Bronchial epithelial cell (primary cell): ENCODE measurements at places on chromosomes 16 and 17.

GRCh38 chr17:45111850-45112249 lies 20.5 kb downstream of the PLCD3 start:
- no peak for DNase-seq

DNA sequence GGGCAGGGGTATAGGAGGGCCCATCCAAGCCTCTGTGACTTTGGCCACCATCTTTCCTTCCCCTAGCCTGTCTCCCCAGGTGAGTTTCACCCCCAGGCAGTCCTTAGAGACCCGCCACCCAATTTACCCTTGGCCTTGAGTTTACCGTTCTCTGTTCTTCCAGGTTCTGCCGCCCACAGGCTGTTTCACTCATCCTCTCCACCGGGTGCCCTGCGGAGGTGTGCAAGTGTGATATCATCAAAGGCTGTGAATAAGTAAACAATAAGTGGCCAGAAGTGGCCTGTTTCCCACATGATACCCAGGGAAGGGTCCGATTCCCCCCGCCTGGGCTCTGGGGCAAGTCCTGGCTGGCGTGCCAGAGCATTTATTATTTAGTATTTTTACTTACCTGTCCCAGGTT lies 15.1 kb upstream of the TLCD3B start:
- peak; percentile 39 for DNase-seq

DNA sequence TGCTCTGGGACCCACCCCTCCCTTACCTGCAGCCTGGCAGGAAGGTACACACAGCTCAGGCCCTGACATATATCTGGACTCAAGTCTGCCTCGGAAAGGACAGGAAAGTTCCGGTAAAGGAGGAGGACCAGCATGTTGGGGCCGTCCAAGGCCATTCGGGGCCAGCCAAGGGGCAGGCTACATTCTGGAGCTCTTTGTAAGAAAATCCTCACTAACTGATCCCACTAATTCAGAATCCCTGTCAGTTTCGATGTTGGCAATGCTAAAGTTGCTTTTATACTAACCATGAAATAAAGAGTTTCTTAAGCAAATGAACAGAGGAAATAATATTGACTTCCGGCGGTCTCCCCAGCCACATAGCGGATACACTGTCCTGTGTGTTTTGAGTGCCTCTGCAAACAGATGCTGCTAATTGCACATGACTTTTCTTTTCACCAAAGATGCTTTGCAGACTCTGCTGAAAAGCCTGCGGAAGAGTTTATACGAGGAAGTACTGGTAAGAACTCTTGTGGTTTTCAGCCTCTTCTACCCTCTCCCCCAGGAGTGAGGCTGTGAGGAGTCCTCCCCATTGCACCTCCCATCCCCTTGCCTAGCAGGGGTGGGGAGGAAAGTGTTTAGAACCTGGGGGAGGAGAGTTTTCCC lies 54.8 kb downstream of the PLXDC1 start:
- no peak for DNase-seq

- DNase-seq: peak; percentile 56
These were observed 55.1 kb downstream of the ATP2C2 start for GRCh38 chr16:84423416-84423837.

DNA sequence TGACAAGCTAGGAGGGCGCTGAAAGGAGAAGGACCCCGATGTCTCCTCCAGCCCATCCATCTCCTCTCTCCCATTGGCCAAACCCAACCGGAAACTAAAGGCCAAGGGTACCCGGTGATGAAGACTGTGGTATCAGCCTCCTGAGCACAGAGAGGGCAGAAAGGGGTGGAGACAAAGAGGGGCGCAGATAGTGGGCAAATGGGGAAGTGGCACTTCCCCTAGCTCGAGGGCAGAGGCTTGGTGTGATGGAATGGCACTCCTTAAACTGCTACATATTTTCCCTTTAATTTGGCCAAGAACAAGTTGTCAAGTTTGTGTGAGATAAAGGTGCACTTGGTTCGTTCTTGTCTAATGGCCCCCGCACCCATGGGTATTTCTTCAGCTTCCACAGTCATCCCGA lies 27.8 kb downstream of the IL4R start:
- no peak for DNase-seq

DNA sequence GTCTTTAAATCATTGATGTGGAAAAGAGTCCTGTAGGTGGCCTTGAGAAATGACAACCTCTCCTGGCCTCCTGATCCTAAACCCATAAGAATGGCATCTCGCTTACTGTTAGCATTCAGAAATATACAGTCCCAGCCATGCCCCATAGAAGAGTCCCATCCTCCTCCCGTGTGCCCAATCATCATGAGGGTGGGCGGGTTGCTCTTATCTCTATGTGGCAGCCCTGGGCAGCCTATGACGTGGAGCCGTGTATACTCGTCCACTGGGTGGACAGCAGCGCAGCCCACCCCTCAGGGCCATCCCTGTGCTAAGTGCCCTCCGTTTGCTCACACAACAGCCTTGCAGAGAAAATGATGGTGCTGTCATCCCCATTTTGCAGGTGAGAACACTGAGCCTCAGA lies 105.3 kb downstream of the AMFR start:
- no peak for DNase-seq

GRCh38 chr16:27455700-27456099 lies 53.7 kb downstream of the IL21R start:
- DNase-seq: peak; percentile 83

DNA sequence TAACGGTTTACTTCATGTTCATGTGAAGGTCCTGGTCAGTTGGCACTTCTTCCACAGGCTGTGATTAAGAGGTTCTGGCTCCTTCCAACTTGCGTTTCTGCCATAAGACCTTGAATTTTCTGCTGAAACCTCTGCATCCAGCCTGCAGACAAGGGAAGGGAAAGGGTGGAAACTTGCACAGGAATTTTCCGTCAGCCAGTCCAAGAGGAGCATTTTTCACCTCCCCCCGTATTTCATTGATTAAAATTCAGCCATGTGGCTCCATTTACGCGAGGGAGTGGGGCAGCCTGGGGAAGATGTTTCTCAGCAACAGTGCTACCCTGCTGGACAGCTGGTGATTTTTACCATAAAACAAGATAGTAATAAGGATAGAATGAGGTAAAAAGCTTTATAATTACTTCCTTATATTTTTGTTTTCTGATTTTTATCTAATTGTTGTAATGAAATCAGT lies 101.5 kb upstream of the SMIM36 start:
- DNase-seq: no peak

DNA sequence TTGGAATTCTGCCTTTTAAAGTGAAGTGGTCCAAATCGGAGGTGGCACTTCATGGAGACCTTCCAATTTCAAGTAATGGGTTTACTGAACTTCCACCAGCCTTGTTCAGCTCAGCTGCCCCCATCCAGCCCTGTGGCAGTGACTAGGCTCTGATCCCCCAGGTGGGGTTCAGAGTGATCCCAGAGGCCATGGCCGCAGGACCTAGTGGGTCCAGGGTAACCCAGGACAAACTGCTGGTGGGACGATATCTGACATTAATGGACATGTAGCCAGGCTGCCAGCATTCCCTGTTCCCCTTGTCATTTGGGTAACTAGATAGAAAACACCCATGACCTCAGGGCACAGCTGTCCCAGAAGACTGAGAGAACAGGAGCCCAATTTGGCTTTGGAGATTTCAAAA lies 209.9 kb downstream of the GSG1L start:
- DNase-seq: no peak

DNA sequence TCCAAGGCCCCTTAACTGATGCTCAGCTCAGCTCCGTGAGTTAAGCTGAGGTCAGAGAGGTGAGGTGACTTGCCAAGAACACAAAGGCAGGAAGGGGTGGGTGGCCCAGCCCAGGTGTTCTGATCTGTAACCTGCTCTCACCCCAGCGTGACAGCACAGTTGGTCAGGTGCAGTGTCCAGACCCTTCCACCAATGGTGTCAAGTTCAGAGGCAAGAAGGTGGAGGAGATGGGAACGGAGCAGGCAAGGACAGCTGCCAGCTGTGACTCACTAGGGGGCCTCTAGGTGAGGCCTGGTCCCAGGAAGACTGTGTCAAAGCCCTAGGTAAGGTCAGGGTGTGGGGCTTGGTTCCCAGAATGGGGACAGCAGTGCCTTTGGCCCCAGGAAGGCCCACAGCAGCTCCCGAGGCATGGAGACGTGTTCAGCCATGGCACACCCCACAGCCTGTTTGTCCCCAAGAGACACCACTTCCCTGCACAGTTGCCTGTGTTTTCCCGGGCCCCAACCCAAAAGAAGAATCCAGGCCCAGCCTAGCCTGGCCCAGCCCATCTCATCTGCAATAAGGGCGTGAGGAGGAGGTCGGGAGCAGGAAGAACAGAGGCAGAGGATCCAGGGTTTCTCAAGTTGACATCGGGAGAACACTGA lies 7.2 kb downstream of the WFIKKN2 start:
- DNase-seq: no peak

GRCh38 chr16:69112285-69113129 lies 7.1 kb downstream of the HAS3 start:
- no peak for DNase-seq

- no peak for DNase-seq
These were observed at the start of gene OTOA for GRCh38 chr16:21663889-21664647. OTOA (plus strand) TSS chr16:21663968; CDS start chr16:21678515, 14,547 bp downstream.

- DNase-seq: peak; percentile 66
These were observed 834 bp upstream of the TXNDC11 start for GRCh38 chr16:11743308-11744074.

DNA sequence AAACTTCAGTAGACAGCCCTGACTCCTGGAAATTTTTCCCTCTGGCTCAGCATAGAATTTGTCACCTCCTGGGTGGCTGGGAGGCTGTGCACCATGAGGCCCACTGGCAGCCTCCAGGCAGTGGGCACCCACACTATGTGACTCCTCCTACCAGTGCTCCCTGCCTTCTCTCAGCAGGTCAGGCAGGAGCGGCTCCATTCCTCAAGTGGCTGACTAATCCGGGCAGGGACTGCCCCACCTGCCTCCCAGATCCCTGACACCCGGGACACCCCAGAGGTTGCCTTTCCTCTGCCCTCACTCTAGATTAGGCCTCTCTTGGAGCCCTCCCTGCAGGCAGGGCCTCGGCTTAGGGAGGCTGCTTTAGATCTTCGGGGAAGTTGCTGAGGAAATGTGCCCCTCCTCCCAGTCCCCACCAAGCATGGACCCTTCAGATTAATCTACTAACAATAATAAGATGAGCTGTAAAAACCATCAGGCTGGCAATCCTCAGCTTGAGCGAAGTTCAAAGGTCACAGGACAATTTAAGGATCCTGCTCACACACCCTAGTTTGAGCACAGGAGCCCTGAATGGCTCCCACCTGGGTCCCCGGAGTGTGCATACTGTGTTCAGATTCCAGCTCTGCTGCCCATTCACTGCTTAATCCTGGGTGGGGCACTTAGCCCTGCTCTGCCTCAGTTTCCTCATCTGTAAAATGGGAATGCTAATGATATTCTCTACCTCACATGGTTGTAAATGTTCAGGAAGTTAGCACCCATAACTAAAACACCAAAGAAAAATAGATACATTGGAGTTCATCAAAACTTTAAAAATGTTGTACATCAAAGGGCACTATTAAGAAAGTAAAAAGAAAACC lies 10.0 kb upstream of the MYCBPAP start:
- peak; percentile 76 for DNase-seq
